ENCODE measurements at places on chromosomes 12 and 14.
A peak's percentile ranks its signal among the peaks of the same experiment; 100 is the strongest.

- no peak for DNase-seq
Observed at GRCh38 chr12:97293541-97293940, 169.1 kb upstream of the RMST start.

DNA sequence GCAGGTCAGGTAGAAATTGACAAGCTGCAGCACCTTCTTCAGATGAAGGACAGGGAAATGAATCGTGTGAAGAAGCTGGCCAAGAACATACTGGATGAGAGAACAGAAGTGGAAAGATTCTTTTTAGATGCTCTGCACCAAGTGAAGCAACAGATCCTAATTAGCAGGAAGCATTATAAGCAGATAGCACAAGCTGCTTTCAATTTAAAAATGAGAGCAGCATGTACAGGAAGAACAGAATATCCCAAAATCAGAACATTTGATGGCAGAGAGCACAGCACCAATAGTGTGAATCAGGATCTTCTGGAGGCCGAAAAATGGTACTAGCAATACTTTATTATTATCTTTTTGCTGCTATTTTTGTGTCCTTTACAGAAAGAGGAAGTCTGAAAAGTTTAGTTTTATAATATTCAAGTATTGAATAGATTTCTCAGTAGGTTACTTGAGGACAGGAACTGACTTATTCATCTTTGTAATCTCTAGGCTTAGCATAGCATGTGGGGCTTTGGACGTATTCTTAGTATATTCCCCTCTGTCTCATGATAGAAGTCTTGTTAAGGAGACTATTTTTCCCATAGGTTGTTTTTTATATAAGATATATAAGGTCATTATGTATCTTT, 30.8 kb downstream of the BBOF1 start:
- no peak for DNase-seq

GRCh38 chr14:100320157-100320856, 2.8 kb upstream of the SLC25A47 start:
- no peak for DNase-seq

- no peak for DNase-seq
Observed at GRCh38 chr12:116710370-116711150, 27.3 kb downstream of the SPRING1 start.

DNA sequence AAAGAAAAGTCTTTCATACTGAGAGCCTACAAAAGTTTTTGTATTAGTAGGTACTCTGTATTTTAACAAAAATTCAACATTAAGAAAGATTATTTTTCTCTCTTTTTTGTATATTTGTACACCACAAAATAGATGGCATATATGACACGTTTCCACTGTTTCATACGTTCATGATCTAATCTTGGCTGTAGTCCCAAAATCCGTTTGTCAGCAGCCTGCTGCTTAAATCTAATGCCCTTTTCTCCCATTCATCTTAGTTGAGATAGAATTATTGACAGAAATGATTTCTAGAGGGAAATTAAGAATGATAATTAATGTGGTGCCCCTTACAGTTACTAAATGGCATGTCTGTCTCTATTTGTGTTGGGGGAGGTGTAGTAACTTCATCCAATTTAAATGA, 140.7 kb upstream of the NOVA1 start:
- no peak for DNase-seq

DNA sequence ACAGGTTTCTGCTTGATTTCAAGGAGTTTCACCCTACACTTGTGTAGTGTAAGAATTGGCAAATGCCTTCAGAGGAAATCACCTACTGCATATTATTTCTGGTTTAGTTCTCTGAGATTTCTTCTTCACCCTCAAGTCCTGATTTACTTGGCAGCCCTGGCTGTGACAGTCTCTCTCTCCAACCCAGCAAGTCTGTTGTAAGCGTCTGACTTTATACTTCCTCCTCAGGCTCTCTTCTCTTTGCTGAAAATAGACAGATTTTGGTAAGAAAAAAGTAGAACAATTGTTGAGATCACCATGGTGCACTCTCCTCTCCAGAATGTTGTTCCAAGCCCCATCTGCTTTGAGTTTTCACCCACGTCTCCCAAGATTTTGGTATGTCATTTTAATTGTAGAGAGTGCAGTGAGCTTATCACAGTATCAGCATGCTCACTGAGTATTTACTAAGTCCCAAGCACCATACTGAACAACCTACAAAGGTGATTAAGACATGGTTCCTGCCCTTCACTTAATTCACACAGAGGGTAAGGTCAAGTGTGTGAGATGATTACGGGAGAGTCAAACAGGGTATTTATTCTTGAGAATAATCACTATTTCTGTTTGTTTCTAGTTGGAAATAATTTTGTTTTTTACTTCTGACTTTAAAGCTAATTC, 148.7 kb downstream of the MDGA2 start:
- DNase-seq, result no peak

DNA sequence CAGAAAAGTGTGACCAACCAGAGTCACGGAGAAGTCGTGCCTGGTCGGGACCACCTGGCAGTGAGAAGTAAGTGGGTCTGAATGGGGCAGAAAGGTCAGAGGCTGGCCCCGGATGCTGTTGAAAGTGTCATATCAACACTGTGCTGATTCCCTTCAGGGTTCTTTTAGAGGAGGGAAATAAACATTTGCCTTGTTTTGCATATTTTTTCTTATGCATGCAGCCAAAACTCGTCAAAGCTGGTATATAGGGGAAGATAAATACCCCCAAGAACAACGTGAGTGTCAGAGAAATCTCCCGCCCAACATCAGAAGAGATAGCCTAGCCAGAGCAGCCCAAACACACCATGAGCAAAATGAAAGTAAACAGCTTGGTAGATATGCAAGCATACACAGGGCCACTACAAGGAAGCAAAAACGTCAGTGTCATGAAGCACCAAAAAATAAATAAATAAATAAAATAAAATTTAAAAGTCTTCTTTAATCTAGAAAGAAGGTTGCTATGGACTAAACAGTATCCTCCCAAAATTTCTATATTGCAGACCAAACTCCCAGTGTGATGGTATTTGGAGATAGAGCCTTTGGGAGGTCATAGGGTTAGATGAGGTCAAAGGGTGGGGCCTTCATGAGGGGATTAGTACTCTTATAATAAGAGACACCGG, 22.1 kb downstream of the EIF5 start:
- no peak for DNase-seq

GRCh38 chr12:79115743-79116142, 251.2 kb downstream of the SYT1 start:
- no peak for DNase-seq

DNA sequence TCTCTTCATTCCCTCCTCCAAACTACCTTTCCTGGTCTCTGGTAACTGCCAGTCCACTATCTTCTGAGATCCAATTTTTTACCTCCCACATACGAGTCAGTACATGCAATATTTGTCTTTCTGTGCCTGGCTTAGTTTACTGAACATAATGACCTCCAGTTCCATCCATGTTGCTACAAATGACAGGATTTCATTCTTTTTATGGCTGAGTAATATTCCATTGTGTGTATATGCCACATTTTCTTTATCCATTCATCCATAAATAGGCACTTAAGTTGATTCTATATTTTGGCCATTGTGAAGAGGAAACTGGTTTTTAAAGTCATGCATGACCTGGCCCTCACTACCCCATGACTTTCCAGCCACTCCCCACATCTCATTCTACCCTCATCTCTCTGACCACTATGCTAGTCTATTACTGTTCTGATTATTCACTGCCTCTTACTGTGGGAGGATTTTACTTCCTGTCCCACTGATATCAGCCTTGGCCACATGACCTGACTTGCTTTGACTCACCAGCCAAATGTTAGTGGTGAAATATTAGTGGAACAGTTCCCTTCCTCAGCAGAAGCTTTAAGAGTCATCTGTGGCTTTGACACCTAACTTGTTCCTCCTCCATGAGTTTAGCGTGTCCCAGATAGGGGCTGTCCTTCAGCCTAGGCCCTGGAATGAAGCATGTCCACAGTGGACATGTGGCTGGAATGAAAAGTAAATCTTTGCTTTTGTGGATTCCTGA, 52.2 kb downstream of the GOLGA5 start:
- peak; percentile 68 for DNase-seq

DNA sequence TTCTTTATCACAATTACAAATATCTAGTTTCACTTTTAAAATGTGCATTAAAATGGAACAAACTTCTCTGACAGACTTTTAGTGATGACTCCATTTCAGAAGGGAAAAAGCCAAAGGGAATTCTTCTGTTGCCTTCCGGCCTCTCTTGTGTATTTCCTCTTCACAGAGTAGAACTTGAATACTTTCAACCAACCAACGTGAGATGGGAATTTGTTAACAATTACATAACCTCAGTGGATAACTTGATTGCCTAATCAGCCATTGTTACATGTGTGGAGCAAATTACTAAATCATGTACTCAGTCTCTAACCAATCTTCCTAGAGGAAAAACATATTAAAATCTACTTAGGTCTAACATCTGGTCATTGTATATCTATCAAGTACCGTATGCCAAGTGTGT, 291.1 kb downstream of the SYT1 start:
- no peak for DNase-seq

DNA sequence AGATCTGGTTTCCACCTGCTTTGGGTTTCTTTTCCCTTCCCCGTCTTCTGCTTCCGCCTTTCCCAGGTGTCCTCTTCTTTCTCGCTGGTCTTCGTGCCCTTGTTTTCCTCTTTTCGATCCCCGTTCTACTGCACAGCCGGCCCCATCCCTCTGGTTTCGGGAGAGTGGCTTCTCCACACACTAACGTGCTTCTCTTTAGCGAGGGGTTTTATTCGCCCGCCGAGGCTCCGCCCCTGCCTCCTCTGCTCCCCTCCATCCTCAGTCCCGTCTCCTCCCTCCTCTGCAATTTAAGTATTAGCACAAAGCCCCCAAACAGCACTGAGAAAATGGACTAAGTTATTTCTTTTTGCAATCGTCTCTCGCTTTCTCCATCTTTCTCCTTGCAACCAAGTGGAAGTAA, at the start of gene SLC7A8:
Gene SLC7A8, minus strand, starts transcription at position 182 of the 400 bp plus-strand sequence. CDS start 746 bp downstream, outside the sequence.
- peak; percentile 56 for DNase-seq

DNA sequence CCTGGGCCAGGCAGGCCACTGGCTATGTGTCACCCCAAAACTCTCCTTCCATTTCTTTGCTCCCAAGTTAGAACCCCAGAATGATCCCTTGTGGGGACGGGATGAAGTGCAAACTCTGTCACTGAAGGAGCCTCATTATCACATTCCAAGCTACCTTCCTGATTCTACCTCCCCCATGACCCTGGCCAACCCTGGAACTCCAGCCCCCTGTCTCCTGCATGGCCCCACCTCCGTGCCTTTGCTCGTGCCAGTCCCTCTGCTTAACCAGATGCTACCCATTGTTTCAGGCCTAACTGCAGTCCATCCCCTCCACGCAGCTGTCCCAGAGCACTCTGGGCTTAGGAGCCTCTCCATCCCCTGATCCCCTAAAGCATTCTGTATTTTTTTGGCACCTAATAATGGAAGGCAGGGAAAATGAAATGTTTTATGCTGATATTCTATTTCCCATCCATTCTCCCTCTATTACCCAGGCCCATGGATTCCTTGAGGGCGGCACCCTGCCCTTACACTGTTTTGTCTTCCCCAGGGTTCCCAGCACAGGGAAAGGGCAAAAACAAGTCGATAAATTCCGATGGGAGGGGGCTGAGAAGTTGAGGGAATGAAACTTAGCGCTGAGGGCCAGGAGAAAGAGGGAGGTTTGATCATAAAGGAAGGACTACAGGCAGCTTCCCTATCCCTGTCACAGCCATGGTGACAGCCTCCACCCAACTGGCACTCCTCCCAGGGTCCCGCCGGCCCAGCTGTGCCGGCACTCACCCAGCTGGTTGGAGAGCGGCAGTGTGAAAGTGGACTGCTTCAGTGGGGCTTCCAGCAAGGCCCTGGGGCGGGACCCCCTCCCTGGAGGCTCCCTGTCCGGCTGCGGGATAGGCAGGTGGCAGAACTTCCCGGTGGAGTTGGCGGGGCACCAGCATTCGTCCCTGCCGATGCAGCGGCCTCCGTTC, 58.1 kb downstream of the ISCA2 start:
- no peak for DNase-seq

Measured in activated CD8-positive, alpha-beta T cell treated with anti-CD3 and anti-CD28 coated beads for 36 hours (primary cell).